Endothelial cell (in vitro differentiated cells): ENCODE measurements at places on chromosomes 2 and 18. TPM values are rescaled to one million over a fixed set of nuclear protein-coding genes. Genes with fewer than 3 reads are reported as not detected.

EML6 gene
- total RNA-seq: 0.90 TPM

PARD6G gene
- total RNA-seq: 10.4 TPM

DNA sequence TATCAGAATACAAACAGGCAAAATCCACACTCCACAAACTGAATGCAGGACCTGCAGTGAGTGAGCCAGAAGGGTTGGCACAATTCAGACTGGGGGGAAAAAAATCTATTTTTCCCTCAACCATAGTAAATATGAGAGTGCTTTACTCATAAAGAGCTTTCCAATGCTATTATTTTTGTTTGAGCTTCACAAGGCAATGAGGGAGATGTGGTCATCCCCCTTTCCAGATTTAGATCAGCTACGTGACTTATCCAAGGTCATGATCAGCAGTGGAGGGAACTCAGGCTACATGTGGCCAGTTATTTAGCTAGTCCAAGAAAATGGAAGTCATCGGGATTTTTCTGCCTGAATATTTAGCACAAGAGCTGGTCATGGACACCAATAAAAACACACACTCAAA is 120.4 kb upstream of the KLF7 start:
- H3K4me3 ChIP-seq: no peak overlapping the region
- peaks cover 3% of the 10 kb centered on the region for H3K4me1 ChIP-seq
- no peak for DNase-seq

GRCh38 chr2:179141206-179141605 is 91.3 kb upstream of the CCDC141 start:
- H3K36me3 ChIP-seq: peaks cover 4% of the 10 kb centered on the region
- H3K27me3 ChIP-seq: no peaks in the 10 kb centered on the region

DNA sequence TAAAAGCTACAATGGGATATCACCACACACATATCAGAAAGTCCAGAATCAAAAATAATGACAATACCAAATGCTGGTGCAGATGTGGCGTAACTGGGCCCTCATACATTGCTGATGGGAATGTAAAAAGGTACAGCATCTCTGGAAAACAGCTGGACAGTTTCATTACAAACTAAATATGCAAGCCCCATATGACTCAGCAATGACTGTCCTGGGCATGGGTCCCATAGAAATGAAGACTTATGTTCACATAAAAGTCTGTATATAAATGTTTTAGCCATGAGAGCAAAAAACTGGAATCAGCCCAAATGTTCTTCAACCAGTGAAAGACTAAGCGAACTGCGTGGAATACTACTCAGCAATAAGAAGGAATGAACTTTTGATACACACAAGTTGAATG is 56.7 kb downstream of the ALPK2 start:
- H3K36me3 ChIP-seq: no peaks in the 10 kb centered on the region
- H3K27me3 ChIP-seq: no peaks in the 10 kb centered on the region
- no peak overlapping the region for H3K4me3 ChIP-seq
- no peak for DNase-seq
- no peak overlapping the region for H3K27ac ChIP-seq
